ENCODE measurements at places on chromosomes 4 and X.

GRCh38 chr4:184255871-184256642, 38.4 kb upstream of the ENPP6 start:
- DNase-seq, result no peak

DNA sequence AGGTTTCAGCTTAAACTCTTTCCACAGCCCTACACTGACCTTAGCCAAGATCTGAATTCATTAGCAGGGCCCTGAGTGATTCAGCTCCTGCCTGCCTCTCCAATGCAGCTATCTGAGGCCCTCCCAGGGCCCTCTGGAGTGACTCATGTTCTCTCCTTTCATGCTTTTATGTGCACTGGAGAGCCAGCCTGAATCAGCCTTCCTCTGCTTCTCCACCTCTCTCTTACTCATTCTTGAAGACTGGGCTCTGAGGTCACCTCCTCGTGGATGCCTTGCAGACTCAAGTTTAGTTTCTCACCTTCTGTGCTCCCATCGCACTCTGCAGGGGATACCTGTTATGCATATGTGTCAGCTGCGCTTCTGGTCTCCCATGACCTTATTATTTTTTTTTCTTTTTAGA, 3.1 kb upstream of the OCIAD2 start:
- no peak for DNase-seq

DNA sequence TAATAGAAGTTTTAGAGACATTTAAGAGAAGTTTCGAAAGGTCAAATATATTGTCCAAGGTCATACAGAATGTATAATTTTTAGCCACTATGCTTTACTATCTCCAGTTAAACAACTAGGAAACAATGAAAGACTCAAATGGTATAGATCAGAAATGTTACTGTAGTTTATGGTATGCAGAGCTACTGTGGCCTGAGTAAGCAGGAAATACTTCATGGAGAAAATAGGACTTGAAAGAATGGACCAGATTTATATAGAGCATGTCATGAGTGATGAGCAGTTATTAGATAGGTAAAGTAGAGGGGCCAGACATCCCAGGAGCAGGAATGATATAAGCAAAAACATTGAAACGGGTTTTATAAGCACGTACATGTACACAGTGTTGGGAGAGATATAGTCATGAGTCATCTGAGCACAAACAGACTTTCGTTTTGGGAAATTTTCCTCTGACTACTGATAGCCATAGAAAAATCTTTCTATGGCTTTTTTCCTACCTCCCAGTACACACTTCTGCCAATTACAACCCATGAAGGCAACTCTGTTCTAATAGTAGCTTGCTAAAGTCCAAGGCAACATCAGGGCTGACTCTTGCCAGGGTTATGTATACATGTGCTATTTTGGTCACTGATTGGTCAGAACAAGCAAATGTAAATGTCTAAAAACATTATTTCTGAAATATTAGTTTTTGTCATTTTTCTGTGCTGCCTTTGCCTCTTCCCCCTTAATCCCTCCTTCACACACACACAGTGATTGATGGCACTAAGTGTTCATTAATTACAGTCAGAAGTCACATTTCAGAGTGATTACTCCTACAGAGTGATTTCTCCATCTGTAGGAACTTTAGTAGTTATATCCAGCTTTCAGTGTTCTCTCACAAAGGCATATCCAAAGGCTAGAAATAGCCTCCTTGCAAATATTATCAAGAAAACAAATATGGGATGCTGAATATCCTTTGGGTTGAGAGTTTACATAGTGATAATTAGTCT, 198.7 kb downstream of the ENOX2 start:
- no peak for DNase-seq

GRCh38 chrX:122777766-122778165, 406.3 kb upstream of the GRIA3 start:
- DNase-seq, result no peak

GRCh38 chrX:107440187-107440586, 9.3 kb upstream of the FRMPD3 start:
- no peak for DNase-seq

- no peak for DNase-seq
These were observed 1461.7 kb downstream of the ADGRL3 start for GRCh38 chr4:62661821-62662220.

DNA sequence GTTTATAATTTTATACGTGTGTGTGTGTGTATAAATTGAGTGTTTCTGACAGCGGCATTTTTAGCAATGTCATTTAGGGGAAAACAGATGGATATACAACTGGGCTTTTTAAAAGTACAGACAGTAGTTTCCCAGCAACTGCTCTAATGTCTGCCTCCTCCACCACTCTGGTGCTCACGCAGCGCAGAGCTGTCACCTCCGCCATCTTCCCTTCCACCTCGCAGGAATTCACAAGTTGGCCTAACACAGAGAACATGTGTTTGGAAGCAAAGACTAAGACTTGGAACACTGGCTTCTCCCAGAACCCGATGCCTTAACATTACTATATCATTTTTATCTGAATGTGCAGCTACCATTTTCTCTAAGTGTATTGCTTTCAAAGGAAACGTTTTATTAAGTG, 158.3 kb upstream of the FSTL5 start:
- DNase-seq, result no peak

DNA sequence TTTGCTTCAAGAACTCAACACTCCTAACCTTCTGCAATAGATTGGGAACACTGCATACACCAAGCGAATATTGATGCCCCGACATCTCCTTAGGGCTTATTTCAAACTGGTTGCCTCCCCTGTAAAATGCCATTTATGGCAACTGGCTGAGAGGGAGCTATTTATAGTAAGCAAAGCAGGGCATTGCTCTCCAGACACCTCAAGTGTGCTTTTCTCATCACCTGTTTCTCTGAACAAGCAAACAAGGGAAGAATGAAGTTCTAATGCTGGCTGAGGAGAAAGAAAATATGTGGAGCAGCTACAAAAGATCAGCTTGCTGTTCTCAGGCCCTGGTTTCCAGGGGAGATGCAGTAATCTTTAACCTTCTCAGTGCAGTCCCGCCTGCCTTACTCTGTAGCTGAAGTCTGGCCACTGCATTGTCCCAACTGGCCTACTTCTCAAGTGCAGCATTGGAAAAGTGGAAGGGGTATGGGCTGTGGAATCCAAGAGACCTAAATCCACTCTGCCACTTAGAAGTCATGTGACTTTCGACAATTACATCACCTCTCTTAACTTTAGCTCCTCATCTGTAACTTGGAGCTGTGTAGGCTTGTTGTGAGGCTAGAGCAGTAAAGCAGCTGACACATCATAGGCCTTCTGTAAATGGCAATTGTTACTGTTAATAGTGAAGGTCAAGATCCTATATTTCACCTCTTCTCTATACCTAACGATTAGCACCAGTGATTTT, 47.9 kb upstream of the FGF13 start:
- no peak for DNase-seq

DNA sequence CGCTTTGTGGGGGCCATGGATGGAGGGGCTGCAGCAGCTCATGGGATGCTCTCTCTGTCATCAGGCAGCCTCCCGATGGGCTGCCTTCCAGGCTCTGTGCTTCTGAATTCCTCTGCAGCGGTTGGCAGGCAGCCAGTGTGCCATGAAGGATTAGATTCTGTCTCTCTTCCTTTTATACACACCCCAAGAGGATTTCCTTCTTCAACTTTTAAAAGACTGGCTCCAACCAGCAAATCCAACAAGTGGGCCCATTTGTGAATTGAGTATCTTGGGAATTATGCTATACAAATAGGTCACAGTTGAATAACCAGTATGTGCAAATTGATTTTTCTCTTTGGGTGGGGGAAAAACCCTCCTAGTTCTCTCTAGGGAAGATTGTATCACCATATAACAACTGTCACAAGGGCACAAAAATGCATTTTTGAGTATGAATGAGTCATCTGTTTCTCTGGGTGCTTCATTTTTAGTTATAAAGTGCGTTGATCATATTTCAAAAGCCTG, 96.8 kb upstream of the FAT1 start:
- DNase-seq, result no peak

- DNase-seq, result no peak
These were observed 242.3 kb downstream of the GALNTL6 start for GRCh38 chr4:172055498-172055897.

All from CD14-positive monocyte (primary cell).